Hindlimb muscle (tissue), 1 donor: ENCODE measurements at places on chromosomes 4 and X. TPM values are rescaled to one million over a fixed set of nuclear protein-coding genes. Genes with fewer than 3 reads are reported as not detected.

GRCh38 chr4:16075975-16076757 lies 7.7 kb downstream of the PROM1 start:
- no peak for DNase-seq

Gene UCP1
- not detected for polyA plus RNA-seq

DNA sequence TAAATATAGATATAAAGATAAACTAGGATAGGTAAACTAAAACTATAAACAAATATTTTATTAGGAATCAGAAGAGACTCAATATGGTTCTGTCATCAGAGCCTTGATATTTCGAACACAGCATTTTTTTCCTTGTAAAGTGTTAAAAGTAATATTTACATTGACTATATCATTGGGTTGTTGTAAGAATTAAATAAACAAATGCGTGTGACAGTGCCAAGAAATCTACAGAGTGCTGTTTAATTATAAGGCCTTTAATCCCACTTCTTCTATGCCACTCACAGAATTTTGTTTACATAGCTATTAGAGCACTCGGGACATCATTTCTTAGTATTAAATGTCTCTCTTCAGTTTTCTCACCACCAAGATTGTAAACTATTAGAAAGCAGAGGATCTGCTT lies 807.4 kb downstream of the FSTL5 start:
- DNase-seq: no peak

DNA sequence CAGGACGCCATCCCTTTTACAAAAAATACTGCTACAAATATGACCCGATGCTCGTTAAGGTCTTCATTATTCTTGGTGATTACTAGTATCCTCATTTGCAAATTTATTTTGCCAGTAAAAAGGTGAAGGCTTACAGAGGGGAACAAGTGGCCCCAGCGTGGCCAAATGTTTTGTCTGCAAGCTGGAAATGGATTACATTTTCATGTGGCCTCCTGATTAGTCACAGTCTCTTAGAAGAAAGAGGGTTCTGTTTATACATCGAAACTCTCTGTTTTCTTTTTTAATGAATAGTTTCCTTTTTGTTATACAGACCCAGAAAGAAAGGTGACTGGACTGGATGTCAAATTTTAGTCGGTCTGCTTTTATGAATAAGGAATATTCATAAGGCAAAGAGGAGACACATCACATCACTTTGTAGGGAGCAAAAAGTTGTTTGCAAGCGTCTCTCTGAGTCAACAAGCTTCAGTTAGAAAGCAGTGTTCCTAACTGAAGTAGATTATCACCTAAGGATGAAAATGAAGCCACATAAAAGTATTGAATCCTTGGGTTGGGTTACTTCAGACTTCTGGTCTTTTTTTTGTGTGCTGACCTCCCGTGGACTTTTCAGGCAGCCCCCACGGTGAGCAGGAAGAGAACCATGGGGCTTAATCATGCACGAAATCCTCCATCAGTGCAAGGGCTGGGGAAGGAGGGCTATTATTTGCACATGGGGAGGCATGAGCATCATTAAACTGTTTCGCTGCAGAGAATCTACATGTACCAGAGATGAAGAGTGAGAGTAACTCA lies 125.6 kb downstream of the ARSF start:
- no peak for DNase-seq

Gene CXCR3
- 0.32 TPM for polyA plus RNA-seq

DNA sequence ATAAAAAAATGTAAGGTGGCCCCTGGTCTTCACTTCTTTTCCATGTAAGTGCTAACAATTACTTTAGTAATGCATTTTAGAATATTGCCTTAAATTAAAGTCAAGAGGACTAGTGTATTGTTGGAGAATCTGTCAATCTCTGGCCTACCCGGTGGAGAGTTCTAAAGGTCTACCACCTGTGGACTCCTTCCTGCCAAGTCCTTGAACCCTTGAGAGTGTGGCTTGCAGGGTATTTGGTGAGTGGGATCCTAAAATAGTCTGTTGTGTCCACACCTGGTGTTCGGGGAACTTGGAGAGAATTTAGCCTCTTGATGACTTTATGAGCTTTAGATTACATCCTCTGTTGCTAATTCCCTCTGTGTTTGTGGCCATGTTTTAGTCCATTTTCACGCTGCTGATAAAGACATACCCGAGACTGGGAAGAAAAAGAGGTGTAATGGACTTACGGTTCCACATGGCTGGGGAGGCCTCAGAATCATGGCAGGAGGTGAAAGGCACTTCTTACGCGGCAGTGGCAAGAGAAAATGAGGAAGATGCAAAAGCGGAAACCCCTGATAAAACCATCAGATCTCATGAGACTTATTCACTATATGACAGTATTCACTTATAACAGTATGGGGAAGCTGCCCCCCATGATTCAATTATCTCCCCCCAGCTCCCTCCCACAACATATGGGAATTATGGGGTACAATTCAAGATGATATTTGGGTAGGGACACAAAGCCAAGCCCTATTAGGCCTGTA lies 23.8 kb downstream of the DDIT4L start:
- no peak for DNase-seq

DNA sequence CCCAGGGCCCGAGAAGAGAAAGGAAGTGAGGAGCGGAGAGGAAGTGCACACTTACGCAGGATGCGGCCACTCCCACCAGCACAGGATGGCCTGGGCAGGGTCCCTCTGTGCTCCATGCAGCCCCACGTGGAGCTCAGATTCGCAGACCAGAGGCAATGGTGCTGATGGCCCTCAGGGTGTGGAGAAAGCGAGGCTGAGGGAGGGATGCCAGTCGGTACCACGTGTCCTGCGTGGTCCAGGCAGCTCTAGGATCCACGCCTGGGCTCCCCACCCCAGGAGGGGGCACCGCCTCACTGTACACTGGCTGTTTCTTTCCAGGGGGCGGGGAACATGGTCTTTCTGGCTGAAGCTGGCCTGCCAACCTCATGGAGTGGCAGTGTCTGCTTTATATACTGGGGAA lies 241.8 kb downstream of the AFAP1 start:
- DNase-seq: no peak

GRCh38 chrX:133922390-133922771 lies 63.0 kb downstream of the GPC3 start:
- DNase-seq: no peak

- DNase-seq: no peak
Observed at GRCh38 chr4:6113641-6114040, 86.7 kb downstream of the JAKMIP1 start.

GRCh38 chrX:2172359-2172758 lies 328.4 kb downstream of the DHRSX start:
- DNase-seq: no peak

- DNase-seq: no peak
Observed at GRCh38 chr4:88439161-88439760, 17.7 kb upstream of the HERC5 start.

DNA sequence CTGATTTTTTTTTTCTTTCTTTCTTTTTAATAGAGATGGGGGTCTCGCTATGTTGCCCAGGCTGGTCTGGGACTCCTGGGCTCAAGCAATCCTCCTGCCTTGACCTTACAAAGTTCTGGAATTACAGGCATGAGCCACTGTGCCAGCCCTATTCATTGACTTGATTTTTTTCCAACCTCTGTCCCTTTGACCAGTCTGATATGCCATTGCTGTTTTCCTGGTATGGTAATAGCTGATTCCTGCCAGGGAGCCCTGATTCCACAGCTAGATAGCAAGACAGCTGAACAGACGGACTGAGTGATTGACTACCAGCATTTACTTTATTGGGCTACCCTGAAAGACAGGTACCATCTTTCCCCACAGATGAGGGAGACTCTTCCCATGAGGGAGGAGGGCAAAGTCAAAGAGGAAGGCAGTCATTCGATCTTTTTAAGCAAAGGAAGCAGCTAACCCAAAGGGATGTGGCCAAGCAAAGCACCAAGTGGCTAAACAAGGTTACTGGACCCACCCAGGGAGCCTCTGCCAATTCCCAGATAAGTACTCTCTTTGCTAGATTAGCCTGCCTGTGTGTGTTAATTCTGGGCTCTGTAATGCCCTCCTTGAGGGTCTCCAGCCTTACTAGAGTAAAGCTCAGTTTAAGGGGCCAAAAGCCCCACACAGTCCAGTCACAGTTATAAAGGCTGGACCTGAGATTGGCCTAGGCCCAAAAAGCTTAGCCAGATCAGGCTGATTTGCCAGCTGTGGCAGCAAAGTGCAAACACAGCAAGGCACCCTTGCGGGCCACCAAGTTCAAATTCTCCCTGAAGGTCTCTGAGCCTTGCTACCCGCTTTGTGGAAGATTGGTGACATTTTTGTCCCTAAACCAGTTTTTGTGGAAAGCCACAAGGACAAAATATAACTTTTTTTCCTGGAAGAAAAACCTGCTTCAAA lies 192.4 kb upstream of the GPC4 start:
- DNase-seq: no peak

DNA sequence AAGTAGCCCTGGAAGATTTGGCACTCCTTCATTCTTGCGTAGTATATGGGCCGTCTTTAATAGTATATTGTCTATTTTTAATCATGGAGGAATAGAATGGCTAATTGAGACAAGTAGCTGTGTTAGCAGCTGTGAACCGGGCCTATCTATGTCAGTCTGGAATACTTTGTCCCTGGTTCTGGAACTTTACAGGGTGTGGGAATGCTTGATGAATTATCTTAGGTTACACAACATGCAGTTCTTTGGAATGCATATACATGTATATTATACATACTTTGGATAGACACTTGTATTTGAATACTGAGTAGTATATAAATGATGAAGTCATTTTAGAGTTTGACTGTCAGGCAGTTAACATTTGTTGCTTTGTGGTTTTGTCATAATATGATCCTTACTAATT lies 37.4 kb downstream of the PDLIM5 start:
- no peak for DNase-seq

DNA sequence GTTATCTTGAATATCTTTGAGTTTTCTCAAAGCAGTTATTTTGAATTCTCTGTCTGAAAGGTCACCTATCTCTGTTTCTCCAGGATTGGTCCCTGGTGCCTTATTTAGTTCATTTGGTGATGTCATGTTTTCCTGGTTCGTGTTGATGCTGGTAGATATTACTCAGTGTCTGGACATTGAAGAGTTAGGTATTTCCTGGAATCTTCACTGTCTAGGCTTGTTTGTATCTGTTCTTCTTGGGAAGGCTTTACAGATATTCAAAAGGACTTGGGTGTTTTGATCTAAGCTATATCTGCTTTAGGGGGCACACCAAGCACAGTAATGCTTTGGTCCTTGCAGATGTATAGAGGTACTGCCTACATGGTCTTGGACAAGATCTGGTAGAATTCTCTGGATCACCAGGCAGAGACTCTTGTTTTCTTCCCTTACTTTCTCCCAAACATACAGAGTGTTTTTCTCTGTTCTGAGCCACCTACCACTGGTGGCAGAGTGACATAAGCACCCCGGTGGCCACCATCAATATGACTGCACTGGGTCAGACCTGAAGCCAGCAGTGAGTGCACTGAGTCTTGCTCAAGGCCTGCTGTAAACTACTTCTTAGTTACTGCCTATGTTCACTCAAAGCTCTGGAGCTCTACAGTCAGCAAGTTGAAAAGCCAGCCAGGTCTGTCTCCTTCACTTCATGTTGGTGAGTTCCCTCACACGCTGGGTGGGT lies 193.5 kb upstream of the AMOT start:
- no peak for DNase-seq

DNA sequence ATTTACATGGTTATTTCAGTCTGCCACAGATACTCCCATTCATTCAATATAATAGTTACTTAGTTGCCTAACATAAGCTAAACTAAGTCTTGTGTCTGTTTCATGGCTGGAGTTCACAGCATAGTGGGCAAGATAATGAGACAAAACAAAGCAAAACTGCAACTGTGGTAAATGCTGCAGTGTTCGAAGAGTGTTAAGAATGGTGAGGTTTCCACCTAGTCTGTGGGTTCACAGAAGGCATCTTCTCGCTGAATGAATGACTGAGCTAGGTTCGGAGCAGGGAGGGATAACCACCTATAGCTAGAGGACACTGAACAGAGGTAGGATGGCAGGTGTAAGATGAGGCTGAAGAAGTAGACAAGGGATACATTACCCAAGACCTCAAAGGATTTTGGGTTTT lies 171.0 kb downstream of the FBXW7 start:
- no peak for DNase-seq

Gene TLR8
- 0.61 TPM for polyA plus RNA-seq

DNA sequence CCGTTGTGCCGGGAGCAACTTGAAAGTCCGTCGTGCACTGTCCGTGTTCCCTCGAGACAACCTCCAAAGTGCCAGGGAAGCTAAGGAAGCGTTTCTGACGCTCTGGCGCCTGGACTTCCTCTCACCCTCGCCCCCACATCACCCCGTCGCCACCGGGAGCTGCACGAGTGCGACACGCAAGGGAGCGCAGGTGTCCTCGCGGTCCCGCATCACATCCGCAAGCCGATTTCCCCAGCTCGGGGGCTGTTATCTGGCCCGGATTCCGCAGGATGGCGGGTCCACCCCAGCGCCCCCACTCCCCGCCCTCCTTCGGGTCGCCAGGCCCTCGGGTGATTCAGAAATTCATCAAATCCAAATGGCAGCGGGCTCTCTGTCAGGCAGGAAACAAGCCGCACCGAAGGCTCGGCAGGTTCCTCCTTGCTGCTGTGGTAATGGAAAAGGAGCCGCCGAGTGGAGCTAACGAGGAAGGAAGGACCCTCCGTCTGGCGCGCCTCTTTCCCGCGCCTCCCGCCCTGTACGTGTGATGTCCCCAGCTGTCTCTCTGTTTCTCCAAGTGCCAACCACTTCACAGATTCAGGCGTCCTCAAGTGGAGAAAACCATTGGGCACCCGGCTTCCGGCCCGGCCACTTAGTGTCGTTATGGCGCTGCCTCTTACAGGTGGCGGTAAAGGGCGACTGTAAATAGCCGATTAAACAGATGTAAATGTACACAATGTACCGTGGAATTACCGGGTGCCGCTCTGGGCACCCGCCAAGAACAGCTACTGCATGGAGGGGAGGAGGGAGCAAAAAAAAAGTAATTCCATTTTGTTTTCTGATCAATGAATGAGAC lies 921 bp upstream of the SETD7 start:
- DNase-seq: peak; percentile 71

GRCh38 chr4:25779021-25779420 lies 83.8 kb downstream of the SEL1L3 start:
- DNase-seq: no peak

- DNase-seq: no peak
Observed at GRCh38 chr4:978957-979701, 5.8 kb upstream of the DGKQ start.

DNA sequence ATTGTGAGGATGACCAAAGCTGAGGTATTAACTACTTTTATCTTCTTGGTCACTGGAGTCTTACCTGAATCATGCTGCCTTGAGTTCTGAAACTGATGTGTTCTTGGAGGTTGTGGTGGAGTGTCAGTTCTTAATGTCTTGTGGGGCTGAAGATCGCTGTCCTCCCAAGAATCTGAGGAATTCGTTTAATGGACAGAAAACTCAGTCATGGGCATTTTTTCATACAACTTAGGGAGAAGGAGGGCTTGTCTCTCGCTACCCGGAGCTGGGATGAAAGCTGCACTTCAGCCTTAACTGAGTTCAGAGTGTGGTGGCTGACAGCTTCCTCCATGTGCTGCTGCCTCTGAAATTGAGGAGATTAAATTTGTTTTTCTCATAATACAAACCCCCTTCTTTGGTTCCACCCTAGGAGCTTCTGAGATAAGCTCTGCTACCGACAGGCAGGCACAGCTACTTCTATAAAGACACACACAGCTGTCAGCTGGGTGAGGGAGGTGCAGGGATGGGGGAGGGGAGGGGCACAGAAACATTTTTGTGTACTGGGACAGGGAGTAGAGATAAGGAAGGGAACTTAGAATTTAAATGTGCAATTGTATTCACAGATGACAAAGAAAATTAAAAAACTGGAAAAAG lies 30.8 kb downstream of the RBBP7 start:
- no peak for DNase-seq
